ENCODE measurements at places on chromosomes 7 and 10.
A peak's percentile ranks its signal among the peaks of the same experiment; 100 is the strongest.

DNA sequence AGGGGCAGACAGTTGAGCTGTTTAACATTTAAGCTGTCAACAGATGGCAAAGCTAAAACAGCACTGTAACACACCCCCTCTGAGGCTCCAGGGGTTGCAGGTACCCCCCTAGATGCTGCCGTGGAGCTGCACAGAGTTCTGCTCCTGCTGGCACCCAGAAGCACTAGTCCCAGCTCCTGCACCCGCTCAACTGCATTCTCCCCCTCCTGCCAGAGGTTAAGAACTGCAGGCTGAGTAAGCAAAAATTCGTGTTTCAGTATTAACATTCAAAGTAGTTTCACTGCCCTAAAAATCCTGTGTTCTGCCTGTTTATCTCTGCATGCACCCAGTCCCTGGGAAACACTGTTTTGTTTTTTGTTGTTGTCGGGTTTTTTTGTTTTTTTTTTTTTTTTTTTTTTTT lies 790.8 kb upstream of the KCND2 start:
- DNase-seq = no peak

DNA sequence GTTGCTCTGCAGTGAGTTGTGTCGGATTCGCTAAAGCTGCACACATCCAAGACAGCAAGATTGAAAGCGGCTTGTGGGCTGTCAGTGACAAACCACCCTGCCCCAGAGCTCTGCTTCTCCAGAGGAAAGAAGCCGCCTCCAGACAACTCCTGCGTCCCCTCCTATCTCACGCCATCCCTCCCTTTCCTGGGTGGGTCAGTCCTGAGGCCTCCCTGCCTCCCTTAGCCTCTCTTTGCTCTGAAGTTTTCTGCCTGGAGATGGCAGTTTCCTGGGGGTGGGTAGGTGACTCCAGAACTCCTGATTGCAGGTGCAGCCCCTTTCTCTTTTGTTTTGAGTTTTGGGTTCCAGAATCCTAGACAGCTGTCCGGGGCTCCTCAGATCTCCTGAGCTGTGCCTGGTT lies 78.7 kb downstream of the EMX2 start:
- no peak for DNase-seq

DNA sequence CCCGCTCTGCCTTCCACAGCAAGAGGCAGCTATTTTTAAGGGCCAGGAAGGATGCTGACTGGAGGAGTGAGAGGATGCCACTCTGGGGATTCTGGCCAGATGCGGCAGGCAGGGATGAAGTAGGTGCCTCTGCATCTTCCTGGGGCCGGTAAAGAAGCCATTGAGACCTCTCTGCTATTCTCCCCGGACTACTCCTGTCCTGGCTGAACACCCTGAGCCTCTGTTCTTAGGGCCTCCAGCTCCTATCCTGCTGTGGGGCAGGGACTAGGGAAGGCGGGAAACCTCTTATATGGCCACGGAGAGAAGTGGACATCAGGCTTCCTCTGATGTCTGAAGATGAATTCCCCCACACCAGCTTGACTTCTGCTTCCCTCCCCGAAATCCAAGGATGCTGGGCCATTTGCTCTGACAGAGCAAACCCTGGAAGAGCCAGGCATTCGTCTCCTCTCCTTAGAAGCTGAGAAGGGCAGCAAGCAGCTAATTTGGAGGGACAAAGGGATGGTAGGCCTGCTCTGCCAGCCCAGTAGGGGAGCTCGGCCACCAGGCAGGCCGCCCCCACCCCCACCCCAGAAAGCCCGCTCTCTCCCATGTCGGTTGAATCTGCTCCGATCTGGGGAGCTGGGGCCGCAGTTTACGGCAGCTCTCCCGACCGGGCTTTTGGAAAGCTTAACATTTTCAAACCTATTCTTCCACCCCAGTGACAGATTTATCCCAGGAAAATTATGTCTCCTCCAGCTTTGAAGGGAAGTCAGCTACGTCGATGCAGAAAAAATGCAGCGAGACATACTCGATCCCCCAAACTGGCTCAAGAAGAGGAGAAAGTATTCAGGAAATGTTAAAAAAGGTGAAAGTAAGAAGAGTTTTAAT lies 2.8 kb downstream of the FGF8 start:
- no peak for DNase-seq

DNA sequence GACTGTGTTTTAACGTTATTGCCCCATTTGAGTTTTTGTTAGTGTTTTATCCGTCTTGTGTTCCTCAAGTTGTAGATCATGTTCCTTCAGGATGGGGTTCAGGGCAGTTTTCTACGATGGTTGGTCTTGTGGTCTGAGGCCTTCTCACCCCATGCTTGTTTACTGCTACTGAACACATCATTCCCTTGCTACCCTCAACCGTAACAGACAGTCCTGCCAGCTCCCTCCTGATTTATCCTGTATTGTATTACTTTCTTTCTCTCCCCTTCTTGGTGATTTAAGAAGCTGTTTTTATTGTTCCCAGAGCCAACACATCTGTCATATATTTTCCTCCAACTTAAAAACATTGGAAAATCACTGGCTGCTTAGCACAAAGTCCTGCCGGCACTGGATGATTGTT lies 719.8 kb downstream of the INHBA start:
- no peak for DNase-seq

GRCh38 chr7:50684713-50685075 lies 98.0 kb downstream of the GRB10 start:
- no peak for DNase-seq

DNA sequence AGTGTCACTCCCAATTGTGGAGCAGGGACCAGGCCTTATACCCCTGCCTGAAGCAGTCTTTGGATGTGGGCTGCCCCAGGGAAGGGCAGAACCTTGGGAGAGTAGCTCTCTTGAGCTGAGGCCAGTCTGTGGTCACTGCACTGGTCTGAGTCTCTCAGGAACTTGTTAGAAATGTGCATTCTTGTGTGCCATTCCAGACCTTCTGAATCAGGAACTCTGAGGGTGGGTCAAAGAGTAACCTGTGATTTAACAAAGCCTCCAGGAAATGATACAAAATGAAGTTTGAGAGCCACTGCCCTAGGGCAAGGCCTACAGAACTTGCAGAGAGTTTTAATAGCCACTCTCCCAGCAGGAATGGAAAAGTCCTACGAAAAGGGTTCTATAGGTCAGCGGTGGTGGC lies 68.1 kb downstream of the LYZL1 start:
- DNase-seq = no peak

- DNase-seq = no peak
Observed at GRCh38 chr7:1930381-1931065, 260.4 kb downstream of the ELFN1 start.

DNA sequence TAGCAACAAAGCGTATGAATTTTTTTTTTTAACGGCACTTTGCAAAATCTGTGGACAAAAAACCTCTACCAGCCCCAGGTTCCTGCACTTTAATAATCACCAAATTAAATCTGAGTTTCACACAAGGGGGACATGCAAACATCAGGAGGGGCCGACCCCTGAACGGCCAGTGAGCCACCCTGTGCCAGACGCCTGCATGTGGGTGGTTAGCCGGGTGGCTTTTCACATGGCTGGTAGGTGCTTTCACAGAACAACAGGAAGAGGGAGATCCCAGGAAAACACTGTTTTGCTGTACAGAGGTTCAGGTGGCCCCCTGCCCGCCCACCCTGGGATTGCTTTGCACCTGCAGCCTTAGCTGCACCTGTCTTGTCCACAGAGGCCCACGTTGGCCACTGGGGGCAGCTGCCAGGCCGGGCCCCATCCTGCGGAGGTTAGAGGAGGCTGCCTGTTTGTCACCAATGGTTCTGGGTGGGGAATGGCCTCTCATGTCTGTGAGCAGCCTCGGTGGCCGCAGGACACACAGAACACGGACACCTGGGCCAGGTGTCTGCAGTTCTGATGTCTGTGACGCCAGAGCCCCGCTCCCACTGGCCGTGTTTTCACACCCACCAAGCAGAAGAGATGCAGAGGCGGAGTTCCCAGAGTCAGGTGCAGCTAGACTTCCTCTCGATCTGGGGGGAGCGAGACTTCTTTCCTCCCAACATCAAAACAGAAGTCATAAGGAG lies 107.7 kb downstream of the FAM53B start:
- no peak for DNase-seq

DNA sequence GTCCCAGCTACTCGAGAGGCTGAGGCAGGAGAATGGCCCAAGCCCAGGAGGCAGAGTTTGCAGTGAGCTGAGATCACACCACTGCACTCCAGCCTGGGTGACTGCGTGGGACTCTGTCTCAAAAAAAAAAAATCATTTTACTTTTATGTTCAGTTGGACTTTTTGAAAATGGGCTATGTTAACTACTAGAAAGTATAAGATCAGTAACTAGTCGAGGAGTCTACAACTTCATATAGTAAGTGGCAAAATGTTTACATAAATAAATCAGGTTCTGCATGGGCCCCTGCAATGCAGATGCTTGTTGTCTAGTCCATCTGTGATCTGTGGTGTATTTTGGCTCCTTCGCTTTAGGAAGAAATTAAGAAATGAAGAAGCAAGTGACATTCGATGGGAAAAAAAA lies 12.3 kb upstream of the ADO start:
- no peak for DNase-seq

- no peak for DNase-seq
Observed at GRCh38 chr10:26780106-26780792, 80.5 kb downstream of the ABI1 start.

DNA sequence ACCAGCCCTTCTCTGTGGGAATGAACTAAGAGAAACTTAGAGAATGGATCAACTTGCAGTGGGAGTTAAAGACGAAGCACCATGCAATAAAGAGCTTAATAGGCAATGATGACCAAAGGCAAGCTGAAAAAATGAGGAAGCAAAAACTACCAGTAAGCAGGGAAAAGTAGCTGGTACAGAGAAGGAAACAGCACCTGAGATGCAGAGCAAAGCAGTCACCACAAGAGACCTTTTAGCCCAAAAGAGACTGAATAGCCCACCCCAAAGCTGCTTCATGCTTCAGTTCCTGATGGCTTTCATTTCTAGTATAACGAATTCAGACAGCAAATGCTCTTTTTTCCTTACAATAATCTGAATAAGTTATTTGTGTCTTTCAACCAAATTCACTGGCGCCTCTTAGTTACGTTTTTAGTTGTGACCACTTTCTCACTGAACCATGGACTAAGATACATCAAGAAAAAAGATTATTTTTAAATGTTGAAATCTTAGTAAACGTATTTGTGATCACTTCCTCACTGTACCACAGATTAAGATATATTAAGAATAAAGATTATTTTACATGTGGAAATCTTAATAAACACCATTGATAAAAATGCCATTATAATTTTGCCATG lies 76.0 kb downstream of the USP6NL start:
- no peak for DNase-seq

GRCh38 chr7:134446446-134446845 lies 12.5 kb downstream of the AKR1B1 start:
- no peak for DNase-seq

DNA sequence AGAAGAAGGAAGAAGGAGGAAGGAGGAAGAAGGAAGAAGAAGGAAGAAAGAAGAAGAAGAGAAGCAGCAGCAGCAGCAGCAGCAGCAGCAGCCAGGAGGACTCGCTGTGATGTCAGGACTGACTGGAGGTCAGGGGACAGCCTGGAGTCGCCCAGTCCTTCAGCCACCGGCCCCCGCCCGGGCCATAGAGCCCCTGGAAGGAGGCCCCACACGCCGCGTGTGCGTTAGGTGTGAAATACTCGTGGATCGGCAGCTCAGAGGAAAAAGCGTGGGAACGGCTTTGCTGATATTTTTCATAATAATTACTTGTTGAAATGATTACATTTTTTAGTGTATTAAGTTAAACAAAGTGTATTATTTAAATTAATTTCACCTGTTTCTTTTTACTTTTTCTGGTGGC lies 48.4 kb downstream of the UNCX start:
- DNase-seq = no peak

GRCh38 chr10:19316204-19316870 lies 267.7 kb downstream of the MALRD1 start:
- no peak for DNase-seq

DNA sequence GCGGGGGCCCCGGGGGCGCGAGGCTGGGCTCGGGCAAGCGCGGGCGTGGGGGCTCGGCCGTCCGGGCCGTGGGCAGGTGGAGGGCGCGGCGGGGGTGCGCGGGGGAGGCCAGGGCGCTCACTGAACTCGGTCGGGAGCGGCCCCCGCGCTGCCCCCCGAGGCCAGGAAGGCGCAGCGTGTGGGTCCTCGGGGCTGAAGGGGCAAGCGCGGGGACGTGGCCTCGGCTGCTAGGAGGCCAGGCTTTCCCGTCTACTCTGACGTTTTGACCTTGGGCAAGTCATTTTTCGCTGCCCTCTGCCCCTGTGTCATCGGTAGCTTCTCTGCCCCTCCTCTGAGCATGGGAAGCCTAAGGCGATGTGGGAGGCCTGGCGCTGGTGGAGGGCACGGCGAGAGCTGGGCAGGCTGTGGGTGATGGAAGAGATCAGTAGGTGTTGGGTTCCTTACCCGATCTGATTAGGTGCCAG lies 441 bp downstream of the FBH1 start:
- DNase-seq = no peak

- DNase-seq = no peak
Observed at GRCh38 chr7:111029141-111029572, 61.8 kb upstream of the LRRN3 start.

GRCh38 chr10:126979311-126979710 lies 74.1 kb downstream of the DOCK1 start:
- no peak for DNase-seq

DNA sequence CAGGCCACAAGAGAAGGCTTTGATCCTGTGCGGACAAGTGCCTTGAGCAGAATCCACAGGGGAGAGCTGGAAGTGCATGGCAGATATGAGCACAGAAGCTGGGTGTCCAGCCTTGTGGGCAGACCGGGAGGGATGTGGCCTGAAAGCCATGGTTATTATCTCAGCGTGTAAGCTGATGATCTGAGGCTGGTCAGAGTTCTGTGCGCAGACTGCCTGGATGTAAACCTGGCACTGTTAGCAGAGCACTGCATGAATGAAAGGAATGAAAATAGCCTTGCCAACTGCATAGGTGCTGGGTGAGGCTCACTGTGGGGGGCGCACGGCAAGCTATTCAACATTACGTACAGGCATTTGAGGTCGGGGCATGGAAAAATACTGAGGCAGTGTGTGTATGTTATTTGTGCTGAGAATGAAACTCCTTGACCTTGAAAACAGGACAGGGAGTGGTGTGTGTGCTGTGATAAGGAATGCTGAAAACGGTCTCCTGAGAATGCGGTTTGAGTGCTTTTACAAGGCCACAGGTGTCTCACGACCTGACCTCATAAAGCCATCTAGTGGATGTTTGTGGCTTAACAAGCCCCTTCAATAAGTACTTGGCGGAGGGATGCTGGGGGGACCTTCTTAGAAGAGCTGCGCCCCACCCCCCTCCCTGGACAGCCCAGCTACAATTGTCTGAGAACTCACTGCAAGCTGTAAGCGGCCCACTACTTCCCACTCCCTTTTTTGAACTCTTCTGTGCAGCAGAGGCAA lies 18.7 kb downstream of the AKR1C1 start:
- DNase-seq = no peak

DNA sequence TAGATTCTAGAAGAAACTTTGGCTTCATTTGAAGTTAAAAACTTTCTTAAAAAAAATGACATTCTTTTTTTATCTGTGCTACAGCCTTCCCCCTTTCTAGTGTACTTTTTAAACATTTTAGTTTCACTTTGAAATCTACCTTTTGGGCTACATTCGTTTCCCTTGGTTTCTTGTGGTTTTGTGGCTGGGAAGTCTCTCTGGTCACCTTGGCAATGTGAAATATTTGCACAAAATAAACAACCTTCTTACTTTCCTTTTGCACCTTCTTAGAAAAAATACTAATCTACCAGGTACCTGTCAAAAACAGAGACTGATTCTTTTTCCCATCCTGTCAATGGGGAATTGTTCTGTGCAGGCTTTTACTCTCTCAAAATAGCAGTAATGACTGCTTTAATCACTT lies 350.2 kb downstream of the GATA3 start:
- DNase-seq = no peak

- no peak for DNase-seq
Observed at GRCh38 chr10:121154846-121155245, 303.7 kb downstream of the WDR11 start.

GRCh38 chr7:74417419-74417971 lies 36.2 kb upstream of the GTF2IRD1 start:
- peak; percentile 54 for DNase-seq
